ENCODE measurements at places on chromosomes 16 and 17.

DNA sequence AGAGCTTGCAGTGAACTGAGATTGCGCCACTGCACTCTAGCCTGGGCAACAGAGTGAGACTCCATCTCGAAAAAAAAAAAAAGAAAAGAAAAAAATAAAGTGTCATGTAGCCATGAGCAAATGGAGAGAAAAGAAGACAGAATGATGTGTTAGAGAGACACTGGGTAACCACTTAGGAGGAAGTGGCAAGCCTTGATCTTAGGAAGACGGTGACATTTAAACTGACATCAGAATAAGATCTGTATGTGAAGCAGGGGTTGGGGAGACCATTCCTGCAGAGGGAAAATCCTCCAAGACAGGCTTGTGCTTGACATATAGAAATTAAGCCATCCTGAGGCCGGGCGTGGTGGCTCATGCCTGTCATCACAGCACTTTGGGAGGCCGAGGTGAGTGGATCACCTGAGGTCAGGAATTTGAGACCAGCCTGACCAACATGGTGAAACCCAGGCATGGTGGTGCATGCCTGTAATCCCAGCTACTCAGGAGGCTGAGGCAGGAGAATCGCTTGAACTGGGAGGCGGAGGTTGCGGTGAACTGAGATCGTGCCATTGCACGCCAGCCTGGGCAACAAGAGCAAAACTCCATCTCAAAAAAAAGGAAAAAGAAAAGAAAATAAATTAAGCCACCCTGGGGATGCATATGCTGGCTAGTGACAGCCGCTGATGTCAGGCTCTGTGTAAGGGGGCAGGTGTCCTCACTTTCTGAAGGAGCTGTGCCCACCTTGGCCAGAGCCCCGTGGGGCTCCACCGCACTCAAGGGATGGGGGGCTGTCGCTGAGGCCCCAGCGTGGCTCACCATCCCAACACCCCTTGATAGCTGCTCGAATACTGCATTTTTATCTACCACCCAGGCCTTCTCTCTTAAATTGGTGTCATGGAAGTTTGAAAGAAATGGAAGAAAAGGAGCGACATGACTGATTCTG is 13.1 kb upstream of the CYB5B start:
- DNase-seq, result no peak

DNA sequence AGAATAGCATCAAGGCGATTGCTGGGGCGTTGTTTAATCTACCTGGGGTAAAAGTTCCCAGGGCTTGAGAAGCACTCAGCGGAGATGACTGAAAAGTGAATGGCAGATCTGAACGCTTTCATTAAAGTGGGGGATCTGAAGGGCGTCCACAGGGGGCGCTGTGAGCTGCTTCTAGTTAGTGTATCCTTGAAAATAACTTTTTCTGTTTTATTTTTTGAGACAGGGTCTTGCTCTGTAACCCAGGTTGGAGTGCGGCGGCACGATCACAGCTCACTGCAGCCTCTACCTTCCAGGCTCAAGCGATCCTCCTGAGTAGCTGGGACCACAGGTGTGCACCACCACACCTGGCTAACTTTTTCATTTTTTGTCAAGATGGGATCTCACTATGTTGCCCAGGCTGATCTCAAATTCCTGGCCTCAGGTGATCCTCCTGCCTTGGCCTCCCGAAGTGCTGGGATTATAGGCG is 360.4 kb downstream of the SEC14L1 start:
- DNase-seq, result no peak

DNA sequence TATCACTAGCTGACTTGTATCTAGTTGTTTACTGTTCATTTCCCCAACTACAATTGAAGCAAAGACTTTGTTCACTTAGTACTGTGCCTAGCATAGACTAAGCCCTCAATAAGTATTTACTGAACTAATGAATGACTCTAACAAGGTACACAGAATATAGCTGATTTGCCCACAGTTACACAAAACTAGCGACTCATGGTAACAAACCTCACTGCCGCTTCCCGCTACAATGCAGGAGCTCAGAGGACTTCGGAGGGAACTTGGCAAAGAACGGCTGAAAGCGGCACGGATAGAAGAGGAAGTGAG is 524 bp downstream of the EFTUD2 start:
- DNase-seq, result no peak

GRCh38 chr17:82693168-82693867 is 5.2 kb downstream of the RAB40B start:
- DNase-seq, result no peak

- no peak for DNase-seq
These were observed 2.4 kb downstream of the FXR2 start for GRCh38 chr17:7612294-7612640.

DNA sequence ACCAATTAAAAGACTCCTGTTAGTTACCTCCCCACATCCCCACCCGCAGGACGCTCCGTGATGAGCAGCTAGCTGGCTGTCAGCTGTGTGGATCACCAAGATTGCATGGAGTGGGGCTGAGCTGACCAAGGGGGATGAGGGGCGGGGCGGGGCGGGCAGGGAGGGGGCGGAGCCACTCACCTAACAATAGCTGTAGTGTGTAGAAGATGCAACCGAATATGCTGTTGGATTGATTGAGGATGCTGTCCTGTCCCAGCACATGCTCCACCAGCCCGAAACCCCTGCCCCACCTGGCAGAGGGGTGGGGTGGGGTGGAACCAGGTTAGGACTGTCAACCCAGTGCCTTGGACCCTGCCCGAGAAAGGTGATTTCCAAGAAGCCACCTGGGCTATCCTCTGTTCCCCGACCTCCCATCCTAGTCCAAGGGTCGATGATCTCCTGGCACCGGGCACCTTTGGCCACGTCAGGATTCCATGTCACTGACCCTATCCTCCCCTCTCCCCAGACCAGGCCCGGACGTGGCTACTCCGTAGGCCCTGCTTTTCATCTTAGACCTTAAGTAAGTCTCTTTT is 1.4 kb downstream of the VKORC1 start:
- no peak for DNase-seq

GRCh38 chr16:78216166-78216745 is 116.8 kb downstream of the WWOX start:
- DNase-seq, result no peak

DNA sequence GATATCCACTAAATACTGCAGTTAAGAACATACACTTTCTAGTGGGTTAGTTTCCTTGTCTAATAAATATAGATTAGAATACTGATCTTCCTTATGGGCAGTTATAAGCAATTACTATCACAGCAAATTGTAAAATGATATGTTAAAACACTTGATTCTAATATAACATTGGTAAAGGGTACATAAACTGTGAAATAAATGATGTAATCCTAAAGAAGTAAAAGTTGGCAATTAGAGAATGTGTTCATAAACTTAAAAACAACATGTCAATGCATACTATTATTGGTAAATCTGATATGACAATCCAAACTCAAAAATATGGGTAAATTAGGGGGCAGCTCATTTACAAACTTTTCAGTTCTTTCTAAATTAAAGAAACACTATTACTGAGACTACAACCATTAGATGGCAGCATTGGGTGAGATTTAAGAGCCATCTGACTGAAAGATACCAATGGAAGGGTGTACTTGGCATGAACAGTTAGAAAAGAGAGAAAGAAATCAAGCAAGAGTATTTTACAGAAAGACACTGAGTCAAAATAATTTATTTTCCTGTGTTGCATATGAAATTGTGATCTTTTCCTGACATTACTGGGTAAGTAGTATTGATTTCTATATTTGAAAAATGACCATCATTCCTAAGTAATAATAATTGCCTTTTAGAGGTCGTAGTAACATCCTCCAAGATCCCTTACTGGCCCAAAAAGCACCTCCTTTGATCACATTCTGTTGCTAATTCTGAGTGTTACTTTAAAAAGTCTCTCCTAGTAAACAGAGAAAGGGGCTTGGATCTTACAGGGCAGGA is 119.6 kb downstream of the SPAG9 start:
- DNase-seq, result peak; percentile 52

DNA sequence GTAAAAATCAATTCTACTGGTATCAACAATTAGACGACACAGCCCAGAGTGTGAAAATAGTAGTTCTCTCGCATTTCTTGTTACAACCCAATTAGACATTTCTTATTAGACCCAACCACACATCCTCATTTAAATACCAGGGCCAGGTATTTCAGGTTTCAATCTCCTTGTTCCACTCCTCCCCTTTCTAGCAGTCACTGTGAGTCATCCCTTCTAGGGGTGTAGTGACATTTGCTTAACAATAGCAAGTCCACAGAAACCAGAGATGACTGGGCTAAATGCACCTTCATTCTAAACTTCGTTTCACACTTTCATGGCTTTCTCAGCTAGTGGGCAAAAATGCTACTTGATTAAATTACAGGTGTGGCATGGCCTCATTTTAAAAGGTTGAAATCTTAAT is 116.9 kb upstream of the CACNG3 start:
- no peak for DNase-seq

DNA sequence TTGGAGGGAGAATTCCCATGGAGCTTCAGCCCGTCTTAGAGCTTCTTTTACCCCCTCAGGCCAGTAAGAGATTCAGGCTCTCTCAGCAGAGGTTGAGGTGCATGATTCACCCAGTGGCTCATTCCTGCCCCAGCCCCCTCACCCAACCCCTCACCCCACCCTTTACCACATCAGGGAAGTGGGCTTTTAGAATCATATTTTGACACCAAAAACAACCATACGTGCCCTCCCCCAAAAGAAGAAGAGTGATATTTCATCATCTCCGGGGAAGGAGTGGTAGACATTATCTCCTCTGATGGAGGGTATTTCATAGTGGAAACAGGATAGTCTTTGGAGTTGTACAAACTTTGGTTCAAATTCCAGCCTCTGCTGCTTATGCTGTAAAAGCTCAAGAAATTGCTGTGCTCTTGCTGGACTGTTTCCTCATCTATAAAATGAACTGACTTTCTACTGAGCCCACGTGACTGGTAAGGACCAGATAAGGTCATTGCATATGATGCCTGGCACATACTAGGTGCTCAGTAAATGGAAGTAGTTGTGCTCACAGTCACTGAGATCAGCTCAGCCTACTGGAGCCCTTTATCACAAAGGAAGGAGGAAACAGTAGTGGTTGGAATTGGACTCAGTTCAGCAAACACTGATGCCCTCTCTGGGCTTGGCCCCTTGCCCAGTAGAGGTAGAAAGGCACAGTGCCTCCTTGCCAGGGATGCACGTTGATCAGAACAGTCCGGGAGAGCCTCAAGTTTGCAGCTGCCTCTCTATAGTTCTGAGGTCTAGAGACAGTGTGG is 18.3 kb upstream of the CCL5 start:
- DNase-seq, result peak; percentile 77

- DNase-seq, result no peak
These were observed 9.5 kb downstream of the TXNL4B start for GRCh38 chr16:72083778-72084404.

DNA sequence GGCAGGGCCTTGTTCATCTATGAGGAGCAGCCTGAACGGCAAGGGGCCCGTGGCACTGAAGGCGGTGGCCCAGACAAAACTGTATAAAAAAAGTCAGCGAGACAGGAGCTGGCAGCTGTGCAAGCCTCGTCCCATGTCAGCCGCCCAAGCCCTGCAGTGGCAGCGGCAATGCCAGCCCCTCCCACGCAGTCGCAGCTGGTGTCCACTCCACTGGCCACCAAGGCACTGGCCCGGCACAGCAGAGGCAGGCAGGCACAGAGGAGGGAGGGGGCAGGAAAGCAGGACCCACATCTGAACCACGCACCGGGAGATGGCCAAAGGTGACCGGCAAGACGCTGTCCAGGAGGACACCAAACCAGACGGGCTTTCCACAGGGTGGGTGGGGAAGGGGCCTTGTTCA is 15.9 kb upstream of the C16orf95 start:
- DNase-seq, result no peak

- DNase-seq, result no peak
These were observed 51.5 kb downstream of the MPRIP start for GRCh38 chr17:17093764-17094163.

- no peak for DNase-seq
These were observed 46.6 kb downstream of the NOG start for GRCh38 chr17:56640116-56640515.

- no peak for DNase-seq
These were observed 24.8 kb downstream of the RPGRIP1L start for GRCh38 chr16:53678756-53679343.

- no peak for DNase-seq
These were observed 78.4 kb upstream of the MED9 start for GRCh38 chr17:17398188-17398942.

- DNase-seq, result no peak
These were observed 215.3 kb upstream of the KIF2B start for GRCh38 chr17:53607475-53607874.

GRCh38 chr17:70119545-70119944 is 44.5 kb downstream of the KCNJ16 start:
- no peak for DNase-seq

DNA sequence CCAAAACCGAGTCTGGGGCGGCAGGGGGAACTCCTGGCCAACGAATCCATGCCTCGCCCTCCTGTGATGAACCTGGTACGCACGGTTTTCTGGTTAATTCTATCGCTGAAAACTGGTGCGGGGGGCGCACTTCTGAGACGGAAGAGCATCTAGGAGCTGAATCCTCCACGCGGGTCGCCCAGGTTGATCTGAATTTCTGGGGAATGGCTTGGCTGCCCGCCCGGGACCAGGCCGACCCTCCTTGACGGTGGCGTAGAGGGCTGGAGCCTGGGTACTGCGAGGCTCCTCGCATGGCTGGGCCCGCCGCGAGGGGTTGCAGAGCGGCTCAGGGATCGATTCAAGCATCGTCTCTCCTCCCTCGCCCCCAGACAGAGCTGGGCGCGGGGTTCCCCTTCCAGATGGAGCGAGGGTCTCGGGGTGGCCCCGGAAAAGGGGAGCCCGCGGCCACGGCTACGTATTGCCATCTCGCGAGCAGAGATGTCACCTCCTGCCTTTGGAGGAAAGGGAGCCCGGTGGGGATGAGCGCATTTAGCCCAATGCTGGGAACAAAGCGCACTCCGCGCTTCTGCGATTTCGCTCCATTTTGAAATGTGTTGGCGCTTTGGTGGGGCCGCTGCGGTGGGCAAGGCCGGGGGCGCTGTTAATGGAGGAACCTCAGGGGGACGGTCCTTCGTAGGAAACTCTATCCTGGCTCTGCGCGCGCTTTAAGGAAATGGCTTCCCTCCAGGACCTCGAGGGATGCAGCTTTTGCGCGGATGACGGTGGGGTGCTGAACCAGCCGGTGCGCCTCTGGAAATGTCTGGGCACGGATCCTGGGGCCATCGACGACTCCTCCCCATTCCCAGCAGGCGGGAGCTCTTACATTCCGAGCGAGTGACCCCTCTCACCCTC is 2.7 kb downstream of the MAPT start:
- no peak for DNase-seq

GRCh38 chr16:64869781-64870180 is 252.1 kb downstream of the CDH11 start:
- DNase-seq, result no peak

- DNase-seq, result no peak
These were observed 2.1 kb upstream of the CEP295NL start for GRCh38 chr17:78905116-78905515.

GRCh38 chr16:57318240-57318970 is 33.9 kb upstream of the PLLP start:
- no peak for DNase-seq

DNA sequence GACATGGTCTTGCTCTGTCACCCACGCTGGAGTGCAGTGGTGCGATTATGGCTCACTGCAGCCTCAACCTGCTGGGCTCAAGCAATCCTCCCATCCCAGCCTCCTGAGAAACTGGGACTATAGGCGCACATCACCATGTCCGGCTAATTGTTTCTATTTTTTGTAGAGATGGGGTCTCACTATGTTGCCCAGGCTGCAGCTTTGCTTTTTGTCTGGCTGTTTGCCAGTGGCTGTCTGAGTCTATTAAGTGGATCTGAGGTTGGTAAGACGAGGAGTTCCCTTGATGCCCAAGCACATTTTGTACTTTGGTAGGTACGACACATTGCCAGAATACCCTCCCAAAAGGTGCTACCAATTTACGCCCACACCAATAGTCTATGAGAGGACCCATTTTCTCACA is 5.1 kb downstream of the TBX21 start:
- no peak for DNase-seq

All from NCI-H2029 treated with DMSO at 0.1 percent for 48 hours (cell line).